Fibroblast of the aortic adventitia (primary cell): ENCODE measurements at places on chromosomes 7 and 10.

- DNase-seq, result no peak
Measured at GRCh38 chr7:86282014-86282682, 361.6 kb upstream of the GRM3 start.

DNA sequence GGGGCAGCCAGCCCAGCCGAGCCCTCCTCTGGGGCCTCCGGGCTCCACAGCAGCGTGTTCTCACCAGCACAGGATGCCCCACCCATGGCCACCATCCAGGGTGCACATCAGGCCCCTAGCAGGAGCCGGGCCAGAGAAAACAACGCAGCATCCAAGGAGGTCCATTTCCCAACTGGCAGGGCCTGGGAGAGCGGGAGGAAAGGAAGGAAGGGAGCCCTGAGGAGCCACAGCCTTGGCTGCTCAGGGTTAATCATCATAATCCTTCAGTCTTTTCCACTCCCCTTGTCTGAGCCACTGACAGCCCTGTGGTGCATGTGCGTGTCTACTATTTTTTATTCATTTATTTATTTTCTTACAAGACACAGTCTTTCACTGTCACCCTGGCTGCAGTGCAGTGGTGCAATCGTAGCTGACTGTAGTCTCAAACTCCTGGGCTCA lies 3.6 kb downstream of the PLAC9 start:
- peak; percentile 99 for DNase-seq

DNA sequence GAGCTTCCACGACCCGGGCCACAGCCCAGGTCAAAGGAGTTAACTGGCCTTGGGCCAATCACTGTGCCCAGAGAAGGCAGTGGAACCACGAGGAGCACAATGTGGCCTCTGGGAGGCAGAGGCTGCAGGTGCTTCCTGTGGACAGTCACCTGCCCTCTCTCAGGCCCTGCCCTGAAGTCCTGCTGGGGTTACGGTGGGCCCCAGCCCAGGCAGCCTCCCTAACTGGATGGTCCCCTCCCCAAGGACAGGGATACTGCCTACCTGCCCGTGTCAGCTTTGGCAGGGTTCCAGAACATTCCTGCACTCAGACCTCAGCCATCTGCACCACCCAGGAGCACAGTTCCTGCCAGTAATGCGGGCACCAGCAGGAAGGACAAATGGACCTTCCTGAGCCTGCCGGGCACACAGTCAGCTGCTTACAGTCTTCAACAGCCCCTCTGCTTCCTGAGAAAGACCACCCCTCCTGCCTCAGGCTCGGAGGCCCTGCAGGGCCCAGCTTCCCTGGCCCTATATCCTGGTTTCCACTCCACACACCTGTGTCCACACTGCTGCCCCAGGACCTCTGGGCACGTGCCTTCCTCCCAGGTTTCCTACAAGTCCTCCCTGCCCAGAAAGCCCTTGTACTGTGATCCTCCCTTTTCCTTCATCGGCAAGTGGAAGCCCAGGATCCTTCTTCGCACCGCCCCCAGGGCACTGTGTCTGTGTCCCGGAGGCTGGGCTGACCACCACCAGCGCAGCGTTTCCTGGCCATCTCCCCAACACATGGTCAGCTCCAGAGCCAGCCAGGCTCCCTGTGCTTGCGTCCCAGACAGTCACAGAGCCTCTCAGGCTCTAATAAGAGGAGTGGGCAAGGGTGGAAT lies 23.3 kb downstream of the WDR86 start:
- DNase-seq, result no peak

DNA sequence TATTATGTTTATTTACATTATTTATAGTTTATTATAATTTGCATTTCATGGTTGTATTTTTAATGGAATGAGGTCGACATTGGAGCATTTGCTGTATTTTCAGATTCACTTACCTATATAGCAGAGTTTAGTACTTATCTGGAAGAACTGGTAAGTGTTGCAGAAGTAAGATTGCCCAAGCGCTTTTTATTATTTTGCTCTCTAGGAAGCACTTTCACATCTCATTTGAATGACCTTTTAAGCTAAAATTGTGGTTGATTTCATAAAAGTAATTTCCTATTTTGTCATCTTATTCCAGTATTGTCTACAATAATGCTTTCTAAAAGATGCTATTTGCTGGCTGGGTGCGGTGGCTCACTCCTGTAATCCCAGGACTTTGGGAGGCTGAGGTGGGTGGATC lies 28.6 kb downstream of the SEC61A2 start:
- DNase-seq, result no peak

DNA sequence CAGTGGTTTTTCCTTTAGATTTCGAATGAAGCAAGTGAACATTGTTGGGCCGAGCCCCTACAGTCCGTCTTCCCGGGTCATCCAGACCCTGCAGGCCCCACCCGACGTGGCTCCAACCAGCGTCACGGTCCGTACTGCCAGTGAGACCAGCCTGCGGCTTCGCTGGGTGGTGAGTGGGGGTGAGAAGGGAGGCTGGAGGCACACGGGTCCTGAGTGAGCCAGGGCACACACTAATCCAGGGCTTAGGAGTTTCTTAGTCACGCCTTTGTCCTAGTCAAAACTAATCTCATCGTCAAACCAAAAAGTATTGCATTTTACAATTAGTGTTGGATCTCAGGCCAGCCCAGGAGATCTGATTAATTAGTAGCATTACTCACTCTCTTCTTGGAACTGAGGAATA lies 568.8 kb upstream of the FOXK1 start:
- DNase-seq, result no peak

DNA sequence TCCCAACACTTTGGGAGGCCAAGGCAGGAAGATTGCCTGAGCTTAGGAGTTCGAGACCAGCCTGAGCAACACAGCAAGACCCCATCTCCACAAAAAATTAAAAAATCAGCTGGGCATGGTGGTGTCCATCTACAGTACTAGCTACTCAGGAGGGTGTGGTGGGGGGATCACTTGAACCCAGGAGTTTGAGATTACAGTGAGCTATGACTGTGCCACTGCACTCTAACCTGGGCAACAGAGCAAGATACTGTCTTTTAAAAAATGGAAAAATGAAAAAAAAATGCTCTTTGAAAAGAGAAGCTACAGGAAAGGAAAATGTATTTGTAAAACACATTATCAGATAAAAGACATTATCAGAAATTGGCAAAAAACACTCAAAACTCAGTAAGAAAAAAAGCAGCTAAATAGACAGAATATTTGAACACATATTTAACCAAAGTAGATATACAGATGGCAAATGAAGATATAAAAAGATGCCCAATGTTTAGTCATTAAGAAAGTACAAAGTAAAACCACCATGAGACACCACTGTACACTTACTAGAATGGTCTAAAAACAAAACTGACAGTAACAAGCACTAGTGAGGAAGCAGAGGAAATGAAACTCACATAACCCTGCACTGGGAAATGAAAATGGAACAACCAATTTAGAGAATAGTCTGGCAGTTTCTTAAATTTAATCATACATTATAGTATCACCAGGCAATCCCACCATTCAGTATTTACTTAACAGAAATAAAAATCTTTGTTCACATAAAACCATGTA lies 40.5 kb downstream of the NRBF2 start:
- DNase-seq, result no peak

DNA sequence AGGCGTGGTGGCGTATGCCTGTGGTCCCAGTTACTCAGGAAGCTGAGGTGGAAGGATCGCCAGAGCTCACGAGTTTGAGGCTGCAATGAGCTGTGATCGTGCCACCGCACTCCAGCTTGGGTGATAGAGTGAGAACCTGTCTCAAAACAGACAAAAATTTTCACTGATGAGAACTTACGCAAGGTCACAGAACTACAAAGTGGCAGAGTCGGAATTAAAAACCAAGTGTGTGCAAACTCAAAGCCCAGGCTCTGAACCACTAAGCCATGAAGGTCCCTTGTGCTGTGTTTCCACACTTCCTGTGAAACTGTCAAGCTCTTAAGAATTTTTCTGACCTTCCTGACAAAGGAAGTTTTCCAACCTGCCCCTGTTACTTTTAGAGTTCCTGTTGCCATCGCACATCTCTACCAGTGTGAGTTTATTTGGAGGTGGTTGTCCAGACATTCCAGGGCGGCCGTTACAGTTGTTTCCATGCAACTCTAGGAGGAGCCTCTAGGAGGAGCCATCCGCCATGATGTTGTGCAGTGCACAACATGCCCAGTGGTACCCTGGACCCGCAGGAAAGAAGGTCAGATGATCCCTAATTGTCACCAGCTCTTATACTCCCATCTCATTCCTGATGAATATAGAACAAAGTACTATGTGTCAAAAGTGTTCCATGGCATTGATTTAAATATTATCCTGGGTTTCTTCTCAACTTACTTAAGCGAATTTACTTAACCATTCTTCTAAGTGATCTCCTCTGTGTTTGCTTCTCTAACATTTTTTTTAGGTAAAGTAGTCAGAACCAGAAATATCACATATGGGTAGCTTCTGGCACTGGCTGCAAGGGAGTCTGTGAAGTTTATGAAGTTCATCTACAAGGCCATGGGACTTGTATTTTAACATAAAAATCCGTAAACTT lies 49.0 kb upstream of the LYZL1 start:
- peak; percentile 23 for DNase-seq
